T-helper 1 cell (primary cell): ENCODE measurements at places on chromosomes 3 and 15.

- DNase-seq: no peak
Measured at GRCh38 chr15:70508561-70509281, 254.6 kb downstream of the UACA start.

- DNase-seq: no peak
Measured at GRCh38 chr15:34284937-34285336, 52.6 kb downstream of the SLC12A6 start.

DNA sequence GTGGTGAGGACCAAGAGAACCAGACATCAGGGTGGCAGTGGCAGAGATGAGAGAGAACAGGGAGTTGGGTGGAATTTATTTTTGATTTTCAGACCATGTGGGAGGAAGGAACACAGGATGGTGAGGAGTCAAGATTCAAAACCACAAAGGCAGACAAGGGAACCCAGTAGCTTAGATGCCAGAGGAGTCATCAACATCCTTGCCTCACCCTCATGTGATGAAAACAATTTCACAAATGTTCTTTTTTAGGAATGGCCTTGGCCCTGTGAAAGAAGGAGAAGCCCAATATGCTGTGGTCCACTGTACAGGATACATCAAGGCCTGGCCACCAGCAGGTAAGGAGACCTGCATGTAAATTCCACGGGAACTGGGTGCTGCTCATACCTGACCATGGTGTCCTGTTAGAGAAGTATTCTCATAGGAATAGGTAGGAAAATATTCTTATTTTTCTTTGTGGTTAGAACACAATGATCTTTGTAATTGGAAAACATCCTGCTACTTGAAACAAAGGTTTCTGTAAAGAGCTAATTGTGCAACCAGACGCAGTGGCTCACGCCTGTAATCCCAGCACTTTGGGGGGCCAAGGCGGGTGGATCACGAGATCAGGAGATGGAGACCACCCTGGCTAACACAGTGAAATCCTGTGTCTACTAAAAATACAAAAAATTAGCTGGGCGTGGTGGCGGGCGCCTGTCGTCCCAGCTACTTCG, 110.0 kb downstream of the ARNT2 start:
- no peak for DNase-seq

DNA sequence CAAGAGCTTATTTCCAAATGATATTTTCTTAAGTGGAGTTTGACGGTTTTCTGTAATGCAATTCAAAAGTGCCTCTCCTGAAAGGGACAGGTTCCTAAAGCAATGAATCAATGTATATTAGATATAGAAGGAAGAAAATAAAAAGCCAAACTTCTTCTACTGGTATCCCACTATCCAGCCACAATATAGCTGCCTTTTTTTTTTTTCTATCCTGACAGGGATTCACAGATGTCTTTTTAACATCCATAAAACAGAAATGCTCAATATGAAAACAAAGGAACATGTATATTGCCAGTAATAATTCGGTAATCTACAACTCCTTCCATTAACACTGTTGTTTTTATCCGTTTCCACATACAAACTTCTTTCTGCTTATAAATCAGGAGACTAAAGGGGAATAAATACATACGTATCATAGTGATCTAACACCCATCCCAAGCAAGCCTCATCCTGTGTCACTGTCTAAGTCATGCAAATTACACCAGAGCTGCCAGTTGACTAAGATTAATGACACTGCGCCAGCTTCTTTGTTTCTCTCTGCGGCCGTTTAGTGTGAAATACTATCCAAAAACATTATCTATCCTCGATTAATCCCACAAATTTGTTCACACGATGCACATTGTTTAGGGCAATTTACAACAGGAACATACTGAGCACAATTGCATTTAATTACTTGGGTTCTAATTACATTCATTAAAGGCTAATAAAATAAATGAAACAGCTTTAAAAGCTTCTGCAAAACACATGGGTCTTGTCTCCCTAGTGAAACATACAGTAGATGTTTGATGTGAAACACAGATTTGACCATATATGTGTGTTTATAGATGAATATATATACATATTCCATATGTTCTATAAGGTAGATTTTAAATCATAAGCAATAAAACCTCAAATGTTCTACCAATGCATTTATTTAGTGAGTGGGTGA, 51.9 kb upstream of the CDIN1 start:
- no peak for DNase-seq

DNA sequence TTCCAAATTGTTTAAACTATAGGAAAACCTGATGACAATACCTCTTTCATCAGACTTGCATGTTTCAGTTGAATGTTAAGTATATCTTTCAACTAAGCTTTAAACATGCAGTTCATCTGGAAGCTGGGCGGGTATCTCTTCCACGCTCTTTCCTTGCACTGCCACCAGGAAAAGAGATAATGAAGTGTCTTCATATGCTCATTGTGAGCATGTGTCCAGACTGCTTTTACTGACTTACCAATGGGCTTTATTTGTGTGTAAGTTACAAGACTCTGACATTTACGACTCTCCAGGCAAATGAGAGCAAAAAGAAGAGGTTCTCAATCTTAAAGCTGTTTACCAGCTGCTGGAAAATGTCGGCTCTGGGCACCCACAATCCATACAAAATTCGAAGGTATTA, 52.8 kb downstream of the TMEM212 start:
- no peak for DNase-seq

DNA sequence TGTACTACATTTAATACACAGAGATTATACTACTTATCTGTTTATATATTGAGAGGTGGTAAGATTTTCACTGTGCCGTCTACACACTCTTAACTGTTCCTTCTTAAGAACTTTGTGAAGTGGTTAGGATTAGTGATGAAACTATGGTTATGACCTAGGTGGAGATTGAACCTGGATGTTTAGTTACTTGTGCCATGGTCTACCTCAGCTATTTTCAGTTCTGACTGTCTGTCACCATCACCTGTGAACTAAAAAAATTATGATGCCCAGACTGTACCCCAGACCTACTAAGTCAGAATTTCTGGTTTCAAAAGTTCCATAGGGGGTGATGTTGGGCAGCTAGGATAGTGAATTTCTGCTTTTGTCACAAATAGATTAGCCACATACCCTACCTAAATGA, 6.4 kb downstream of the RASA2 start:
- peak; percentile 31 for DNase-seq

DNA sequence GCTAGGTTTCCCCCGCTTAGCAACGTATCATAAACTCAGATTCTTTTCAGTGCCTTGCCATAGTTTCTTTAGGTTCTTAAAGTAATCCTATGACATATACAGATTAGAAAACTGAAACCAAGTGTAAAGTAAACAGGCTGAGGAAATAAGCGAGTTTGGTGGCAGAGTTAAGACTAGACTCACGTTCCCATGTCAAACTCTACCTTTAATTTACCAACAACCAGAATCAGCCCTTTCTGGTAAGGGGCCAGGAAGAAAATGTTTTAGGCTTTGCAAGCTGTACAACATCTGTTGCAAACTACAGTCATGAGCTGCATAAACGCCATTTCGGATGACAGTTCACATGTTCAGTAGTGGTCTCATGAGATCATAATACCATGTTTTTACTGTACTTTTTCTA, 128.0 kb upstream of the PRICKLE2 start:
- DNase-seq: no peak

DNA sequence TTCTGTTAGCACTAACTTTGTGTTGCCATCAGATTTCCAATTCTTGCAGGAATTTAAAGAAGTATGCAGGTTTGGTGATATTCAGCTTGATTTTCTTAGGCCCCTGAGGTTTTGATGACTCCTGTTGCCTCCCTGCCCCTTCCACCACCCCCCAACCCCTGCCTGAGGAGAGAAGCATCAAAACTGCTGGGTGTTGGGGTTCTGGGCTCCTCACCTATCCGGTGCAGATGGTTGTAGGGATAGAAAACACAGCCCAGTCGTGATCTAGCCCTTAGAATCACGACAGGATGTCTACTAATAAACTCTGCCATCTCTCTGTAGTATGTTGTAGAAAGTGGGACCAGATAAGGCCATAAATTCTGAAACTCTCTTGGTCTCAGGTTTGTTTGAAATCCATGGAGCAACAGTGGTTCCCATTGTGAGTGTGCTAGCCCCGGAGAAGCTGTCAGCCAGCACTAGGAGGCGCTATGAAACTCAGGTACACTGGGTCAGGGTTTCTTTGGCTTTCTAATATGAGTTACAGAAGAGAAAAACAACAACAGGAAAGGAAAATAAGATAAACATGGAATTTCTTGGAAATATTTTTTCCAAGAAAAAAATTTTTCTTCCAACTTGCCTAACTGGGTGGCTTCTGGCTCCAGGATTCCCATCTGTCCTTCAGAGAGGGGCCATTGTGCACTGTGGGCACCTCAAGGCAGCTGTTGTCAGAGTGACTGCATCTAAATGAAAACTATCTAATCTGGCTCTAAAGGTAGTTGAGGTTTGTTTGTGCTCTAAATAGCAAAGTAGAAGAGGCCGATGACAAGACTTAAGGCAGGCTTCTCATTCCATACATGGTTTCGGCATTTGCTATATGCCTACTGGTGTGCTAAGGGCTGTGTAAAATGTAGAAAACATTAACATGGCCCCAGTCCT, 8.7 kb downstream of the SRP14 start:
- no peak for DNase-seq

- no peak for DNase-seq
Measured at GRCh38 chr3:179743913-179744312, 91.1 kb downstream of the USP13 start.

- DNase-seq: no peak
Measured at GRCh38 chr3:78517965-78518364, 1249.8 kb downstream of the ROBO1 start.
